ENCODE measurements at places on chromosomes 5 and 9.

- no peak for DNase-seq
Observed at GRCh38 chr5:133859073-133859472, 109.4 kb downstream of the C5orf15 start.

DNA sequence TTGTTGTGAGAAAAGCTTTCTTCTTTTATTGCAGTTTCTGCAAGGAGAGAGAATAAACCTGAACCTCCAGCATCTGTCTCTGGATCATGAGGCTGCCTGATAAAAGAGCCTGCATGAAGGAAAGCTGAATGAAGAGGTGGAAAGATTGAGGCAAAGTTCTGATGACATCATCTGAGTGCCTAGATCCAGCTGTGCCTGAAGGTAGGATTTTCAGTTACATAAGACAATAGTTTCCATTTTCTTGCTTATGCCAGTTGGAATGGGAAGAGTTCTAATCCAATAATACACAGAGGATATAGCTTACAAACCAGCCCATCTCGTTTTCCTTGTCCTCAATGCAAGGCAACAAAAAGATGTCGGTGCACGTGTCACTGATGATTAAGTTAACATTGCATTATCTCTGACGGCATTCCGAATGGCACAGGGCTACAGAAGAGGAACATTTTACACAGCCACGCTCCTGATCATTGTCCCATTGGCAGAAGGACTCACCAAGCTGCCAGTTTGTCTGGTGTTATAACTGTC lies 105.5 kb upstream of the ERCC6L2 start:
- no peak for DNase-seq

GRCh38 chr9:5422276-5422675 lies 15.4 kb downstream of the PLGRKT start:
- DNase-seq = no peak

DNA sequence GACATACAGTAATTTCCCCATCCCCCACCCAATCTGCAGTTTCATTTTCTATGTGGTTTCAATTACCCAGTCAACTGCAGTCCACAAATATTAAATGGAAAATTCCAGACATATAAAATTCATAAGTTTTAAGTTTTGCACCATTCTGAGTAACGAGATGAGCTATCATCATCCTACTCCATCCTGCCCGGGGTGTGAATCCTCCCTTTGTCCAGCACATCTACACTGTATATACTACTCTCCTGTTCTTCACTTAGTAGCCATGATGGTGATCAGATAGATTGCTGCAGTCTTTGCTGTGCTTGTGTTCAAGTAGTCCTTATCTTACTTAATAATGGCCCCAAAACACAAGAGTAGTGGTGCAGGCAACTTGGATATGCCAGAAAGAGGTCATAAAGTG lies 11.3 kb downstream of the OXCT1 start:
- no peak for DNase-seq

GRCh38 chr5:7117961-7118360 lies 278.0 kb upstream of the ADCY2 start:
- DNase-seq = no peak

- DNase-seq = no peak
Observed at GRCh38 chr5:67050125-67050524, 146.5 kb downstream of the CD180 start.

- DNase-seq = no peak
Observed at GRCh38 chr5:92991581-92992067, 589.4 kb downstream of the NR2F1-AS1 start.
